Stimulated activated CD8-positive, alpha-beta memory T cell treated with anti-CD3 and anti-CD28 coated beads, Interleukin-2, amount 100 ng/mL, for 1 hour (primary cell): ENCODE measurements at places on chromosomes 6 and 20.

DNA sequence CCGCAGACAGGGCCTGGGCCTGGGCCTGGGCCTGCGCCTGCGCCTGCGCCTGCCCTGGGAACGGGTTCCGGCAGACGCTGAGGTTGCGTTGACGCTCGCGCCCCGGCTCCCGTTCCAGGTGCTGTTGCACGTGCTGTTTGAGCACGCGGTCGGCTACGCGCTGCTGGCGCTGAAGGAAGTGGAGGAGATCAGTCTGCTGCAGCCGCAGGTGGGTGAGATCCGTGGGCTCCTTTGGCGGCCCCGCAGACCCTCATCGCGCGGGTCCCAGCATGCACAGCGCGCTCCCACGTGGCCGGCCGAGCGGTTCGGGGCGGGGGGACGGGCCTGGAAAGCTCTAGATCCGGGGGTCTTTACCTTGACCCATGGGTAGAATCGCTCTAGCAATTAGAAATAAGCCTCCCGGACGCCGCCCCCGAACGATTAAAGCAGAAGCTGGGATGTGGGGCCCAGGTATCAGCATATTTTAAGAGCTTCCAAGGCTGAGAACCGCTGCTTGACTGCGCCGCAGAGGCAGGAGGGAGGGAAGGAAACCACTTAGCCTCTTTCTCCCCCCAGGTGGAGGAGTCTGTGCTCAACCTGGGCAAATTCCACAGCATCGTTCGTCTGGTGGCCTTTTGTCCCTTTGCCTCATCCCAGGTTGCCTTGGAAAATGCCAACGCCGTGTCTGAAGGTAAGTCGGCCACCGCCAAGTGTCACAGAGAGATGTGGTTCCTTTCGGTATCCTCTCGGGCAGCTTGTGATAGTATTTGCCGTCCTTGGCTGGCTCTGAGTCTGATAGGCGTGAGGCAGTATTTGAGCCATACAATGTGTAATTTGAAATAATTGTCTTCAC lies 508 bp downstream of the NOP56 start:
- no peak for DNase-seq

- DNase-seq: no peak
These were observed 63.3 kb upstream of the BLCAP start for GRCh38 chr20:37590938-37591490.

GRCh38 chr6:71510057-71510713 lies 221.6 kb downstream of the OGFRL1 start:
- no peak for DNase-seq

DNA sequence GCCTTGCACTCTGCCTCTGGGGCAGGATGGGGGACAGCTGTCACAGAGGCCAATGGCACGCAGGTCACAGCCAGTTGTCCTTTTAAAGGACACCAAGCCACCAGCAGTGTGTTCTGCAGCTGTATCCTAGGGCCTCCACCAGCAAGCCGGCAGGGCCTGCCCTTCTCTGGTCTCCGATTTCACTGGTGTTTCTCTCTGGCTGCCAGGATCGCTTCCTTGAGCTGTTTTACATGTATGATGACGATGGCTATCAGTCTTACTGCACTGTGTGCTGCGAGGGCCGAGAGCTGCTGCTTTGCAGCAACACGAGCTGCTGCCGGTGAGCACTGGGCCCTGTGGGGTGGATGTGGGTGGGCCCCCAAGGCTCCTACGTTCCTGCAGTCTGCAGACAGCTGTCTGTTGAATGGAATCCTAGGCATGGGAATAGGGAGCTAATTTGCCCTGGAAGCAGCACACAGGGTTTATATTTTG lies 22.7 kb upstream of the MAPRE1 start:
- no peak for DNase-seq

- no peak for DNase-seq
These were observed 36.1 kb downstream of the SLC35D3 start for GRCh38 chr6:136958168-136958567.

GRCh38 chr20:43985608-43986316 lies 71.1 kb downstream of the TOX2 start:
- DNase-seq: no peak

- no peak for DNase-seq
These were observed 14.2 kb downstream of the SLC22A23 start for GRCh38 chr6:3442431-3443220.

DNA sequence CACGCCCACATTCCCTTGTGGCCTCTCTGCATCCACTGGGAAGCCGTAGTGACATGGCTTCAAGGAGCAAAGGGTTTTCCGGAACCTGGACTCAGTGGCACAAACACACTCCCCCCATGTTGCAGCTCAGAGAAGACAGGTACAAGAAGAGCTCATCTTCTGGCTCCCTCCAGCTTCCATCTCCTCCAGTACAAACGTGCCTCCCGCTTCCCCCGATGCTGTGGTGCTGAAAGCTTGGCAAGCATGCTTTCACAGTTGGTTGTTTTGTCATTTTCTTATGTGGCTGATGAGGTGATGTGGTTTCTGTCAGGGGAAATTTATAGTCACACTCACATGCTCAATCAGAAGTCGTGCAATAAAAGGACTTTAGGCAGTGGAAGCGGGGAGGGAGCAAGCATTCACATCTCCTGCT lies 258.5 kb downstream of the KIF16B start:
- DNase-seq: no peak

- DNase-seq: no peak
These were observed 21.4 kb downstream of the CDYL start for GRCh38 chr6:4797587-4797986.

GRCh38 chr6:41085182-41085581 lies 12.4 kb downstream of the NFYA start:
- no peak for DNase-seq

- DNase-seq: no peak
These were observed 146.2 kb upstream of the ECI2 start for GRCh38 chr6:4281341-4282293.

GRCh38 chr6:56154076-56154475 lies 93.3 kb downstream of the COL21A1 start:
- DNase-seq: no peak

DNA sequence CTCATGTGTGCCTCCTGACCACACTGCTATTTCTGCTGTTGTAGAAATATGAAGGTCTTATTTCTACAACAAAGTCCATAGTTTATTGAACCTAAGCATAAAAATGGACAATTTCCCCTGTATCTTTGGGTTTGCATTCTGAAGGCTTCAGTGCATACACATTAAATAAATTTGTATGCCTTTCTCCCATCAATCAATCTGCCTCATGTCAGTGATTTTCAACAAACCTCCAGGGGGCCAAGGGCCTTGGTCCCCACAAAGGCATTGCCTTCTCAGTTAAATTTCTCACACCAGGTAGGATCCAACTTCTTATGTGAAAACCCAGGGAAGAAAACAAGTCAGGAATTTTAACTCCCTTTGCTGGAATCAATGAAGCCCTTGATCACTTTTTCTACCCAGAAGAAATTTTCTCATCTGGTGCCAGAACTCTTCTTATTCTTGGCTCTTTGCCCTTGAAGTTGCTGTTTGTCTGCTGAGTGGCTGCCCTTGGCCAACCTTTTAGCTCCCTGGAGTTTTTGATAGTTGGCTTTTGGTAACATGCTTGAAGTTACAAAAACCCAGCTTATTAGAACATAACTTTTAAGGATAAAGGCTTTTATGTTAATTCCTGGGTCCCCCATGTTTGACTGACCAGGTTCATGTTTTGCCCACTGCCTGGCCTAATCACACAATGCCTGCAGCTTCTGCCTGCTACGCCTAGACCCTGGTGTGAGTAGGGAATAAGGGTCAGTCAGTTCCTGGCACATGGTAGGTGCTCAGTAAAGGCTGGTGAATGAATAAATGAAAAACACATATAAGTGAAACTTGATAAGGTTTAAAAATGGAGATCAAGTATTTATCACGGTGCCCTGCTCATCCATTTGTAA lies 37.0 kb downstream of the SHLD1 start:
- no peak for DNase-seq

GRCh38 chr6:3266170-3266569 lies 7.4 kb downstream of the PSMG4 start:
- no peak for DNase-seq

- no peak for DNase-seq
These were observed 29.4 kb downstream of the DUSP22 start for GRCh38 chr6:321536-322258.

DNA sequence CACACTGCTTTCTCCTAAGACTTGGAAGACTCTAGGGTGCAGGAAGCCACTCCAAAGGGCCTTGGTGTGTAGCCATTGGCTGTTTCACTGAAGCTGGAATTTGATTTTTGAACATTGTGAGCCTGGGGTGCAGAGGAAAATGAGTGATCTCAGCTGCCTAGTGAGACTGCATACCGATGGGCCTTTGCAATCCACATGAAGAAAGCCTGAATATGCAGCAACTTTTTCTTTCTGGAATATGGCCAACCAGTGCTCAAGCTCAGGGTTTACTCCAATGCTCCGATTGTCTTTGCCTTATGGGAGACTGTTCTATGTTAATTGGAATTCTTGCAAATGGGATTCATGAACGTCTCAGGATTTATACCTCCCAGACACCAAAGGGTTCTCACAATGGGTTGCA lies 242.6 kb downstream of the DOK5 start:
- no peak for DNase-seq

DNA sequence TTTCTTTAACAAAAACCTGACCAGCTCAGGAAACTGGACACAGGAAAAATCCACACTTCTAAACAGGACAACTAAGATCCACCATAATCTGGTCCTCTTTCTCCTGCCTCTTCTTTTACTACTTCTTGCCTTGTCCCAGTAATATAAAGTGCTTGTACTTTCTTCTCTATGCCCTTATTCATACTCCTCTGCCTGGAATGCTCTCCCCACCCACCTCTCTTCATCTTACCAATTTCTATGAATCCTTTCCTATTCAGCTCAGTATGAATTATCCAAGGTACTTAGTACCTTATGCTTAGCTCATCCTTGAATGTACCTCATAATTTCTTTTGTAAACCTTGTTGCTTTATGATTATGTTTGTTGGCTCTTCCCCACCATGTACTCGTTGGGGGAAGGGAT lies 159.4 kb downstream of the CDK19 start:
- no peak for DNase-seq

GRCh38 chr6:137390334-137390733 lies 103.9 kb downstream of the OLIG3 start:
- DNase-seq: no peak

DNA sequence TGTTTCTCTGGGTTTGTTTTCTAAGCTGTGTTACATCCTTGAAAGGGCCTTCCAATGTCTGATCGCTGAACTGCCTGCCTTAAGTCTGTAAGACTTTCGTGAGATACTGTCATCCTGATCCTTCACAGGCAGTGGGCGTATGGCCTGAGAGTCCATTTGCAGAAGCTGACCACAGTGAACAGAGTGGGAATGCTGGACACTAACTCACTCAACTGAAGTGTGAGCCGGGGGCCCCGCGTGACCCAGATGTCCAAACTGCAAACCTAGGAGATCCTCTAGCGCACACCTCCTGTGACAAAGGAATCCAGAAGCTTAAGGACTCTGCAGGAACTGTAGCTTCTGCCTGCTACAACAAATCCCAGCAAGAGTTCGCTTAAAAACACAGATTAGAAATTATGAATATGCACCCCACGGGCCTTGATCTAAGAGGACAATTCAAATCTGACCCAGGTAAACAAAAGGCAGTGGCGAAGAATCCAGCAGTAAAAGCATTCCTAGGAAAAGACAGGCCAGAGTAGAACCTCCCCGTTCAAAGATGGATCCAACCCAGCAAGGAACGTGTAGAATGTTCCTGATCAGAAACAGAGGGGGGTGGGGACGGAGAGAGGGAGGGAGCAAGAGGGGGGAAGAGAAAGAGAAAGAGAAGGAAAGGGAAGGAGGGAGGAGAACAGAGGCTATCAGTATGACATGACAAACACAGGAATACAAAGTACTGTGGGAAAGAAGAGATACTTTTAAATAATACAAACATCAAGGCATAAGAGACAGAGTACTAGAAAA lies 135.0 kb upstream of the AFDN start:
- DNase-seq: no peak

GRCh38 chr20:1987826-1988225 lies 6.0 kb downstream of the PDYN start:
- no peak for DNase-seq
